ENCODE measurements at places on chromosomes 6 and 20. TPM values are rescaled to one million over a fixed set of nuclear protein-coding genes. Genes with fewer than 3 reads are reported as not detected.

- no peak overlapping the region for H3K27ac ChIP-seq
- no peaks in the 10 kb centered on the region for H3K27me3 ChIP-seq
- no peaks in the 10 kb centered on the region for H3K4me1 ChIP-seq
- H3K36me3 ChIP-seq, result peaks cover 3% of the 10 kb centered on the region
These were observed 131.2 kb upstream of the FAM184A start for GRCh38 chr6:119209452-119210205.

GRCh38 chr6:46734867-46735719 is at the start of gene PLA2G7:
Gene PLA2G7 (minus strand): TSS chr6:46735375. CDS start chr6:46722891, 12,484 bp downstream.
- peak within 1 kb of the TSS; percentile 75 for H3K4me3 ChIP-seq
- H3K27me3 ChIP-seq, result peaks cover 54% of the 10 kb centered on the region

DNA sequence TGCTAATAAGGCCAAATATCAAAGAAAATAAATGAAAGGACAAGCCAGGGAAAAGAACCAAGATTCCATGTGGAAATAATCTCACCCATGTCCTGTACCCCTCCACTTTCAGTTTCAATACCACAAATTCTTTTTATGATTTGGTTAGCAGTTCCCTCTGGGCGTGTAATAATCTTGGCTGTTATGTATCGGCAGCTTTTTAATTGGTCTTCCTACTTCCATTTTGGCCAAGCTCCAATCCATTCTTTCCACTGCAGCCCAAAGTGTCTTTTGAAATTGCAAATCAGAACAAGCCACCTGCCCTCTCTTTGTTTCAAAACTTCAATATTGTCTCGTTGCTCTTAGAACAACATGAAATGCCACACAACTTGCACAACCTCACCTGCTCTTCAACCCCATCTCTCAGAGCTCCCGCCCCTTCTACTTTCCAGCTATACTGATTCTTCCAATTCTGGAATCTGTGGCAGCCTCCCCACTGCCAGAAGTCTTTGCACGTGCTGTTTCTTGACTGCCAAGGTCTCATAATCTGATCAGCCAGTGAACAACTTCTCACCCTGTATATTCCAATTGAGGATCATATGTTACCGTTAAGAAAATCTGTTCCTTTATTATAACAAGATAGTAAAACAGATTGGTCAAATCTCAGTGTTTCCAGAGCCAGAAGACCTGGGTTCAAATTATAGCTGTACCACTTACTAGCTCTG is 354.5 kb downstream of the CBLN4 start:
- H3K4me3 ChIP-seq, result no peak overlapping the region
- no peaks in the 10 kb centered on the region for H3K36me3 ChIP-seq
- DNase-seq, result no peak

DNA sequence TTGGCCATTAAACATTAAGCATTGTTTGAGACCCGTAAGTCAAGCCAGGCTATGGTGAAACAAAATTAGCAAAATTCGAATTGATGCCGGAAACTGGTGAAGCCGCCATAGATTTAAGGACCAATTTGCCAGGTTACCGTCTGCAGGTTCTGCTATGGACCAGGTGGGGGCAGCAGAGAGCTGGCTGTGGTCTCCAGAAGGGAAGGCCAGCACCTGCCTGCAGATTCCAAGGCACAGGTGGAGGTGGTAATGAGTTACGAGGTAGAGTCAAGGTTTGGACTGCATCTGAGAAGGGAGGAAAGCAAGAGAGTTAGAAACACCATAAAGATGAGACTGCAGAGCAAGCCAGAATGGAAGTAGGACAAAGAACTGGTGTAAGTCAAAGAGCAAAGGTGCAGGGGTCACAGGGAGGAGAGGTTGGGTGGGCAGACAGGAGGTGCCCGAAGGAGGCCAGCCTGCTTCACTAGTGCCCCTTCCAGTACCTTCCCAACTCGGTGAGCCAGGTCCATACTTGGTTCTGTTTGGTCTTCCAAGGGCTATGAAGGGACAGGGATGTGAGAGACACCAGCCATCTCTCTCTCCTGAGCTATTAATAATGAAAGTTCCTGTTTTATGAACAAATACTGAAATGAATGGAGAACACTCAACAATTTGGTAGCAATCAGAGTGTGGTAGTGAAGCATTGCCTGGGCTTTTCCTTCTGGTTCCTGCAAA is 131.6 kb upstream of the ESR1 start:
- peaks cover 3% of the 10 kb centered on the region for H3K27me3 ChIP-seq
- no peak overlapping the region for H3K4me3 ChIP-seq
- H3K27ac ChIP-seq, result no peak overlapping the region
- H3K4me1 ChIP-seq, result peaks cover 2% of the 10 kb centered on the region

DNA sequence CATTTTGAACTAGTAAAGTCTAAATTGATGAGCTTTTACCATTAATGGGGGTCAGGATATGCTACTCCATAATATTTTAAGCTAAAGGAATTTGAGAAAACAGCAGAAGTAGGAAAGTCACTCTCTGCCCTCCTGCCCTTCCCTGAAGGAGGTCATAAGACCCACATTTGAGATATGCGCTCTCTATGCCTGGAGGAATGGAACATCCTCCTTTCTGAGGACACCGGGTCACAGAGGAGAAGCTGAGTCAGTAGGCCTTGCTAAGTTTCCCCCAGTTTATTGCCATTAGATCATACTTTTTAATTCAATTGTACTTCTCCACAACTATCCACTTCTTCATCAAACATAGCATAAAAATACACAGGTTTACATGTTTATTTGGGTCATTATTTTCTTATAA is 40.3 kb downstream of the AKAP7 start:
- H3K4me1 ChIP-seq, result peaks cover 6% of the 10 kb centered on the region
- DNase-seq, result no peak
- H3K4me3 ChIP-seq, result no peak overlapping the region
- H3K27ac ChIP-seq, result no peak overlapping the region

- H3K36me3 ChIP-seq, result no peaks in the 10 kb centered on the region
- DNase-seq, result no peak
- no peaks in the 10 kb centered on the region for H3K27me3 ChIP-seq
- H3K4me1 ChIP-seq, result peaks cover 4% of the 10 kb centered on the region
These were observed 667.0 kb upstream of the MARCKS start for GRCh38 chr6:113190170-113190569.

- H3K36me3 ChIP-seq, result no peaks in the 10 kb centered on the region
- H3K27me3 ChIP-seq, result no peaks in the 10 kb centered on the region
- no peak overlapping the region for H3K27ac ChIP-seq
- no peak overlapping the region for H3K4me3 ChIP-seq
These were observed 16.3 kb upstream of the PTPN1 start for GRCh38 chr20:50493881-50494253.

The NANP gene
- 2.7 TPM for total RNA-seq
